ENCODE measurements at places on chromosomes 1 and 21.

- DNase-seq, result no peak
These were observed 67.1 kb upstream of the CAPZB start for GRCh38 chr1:19552291-19553010.

DNA sequence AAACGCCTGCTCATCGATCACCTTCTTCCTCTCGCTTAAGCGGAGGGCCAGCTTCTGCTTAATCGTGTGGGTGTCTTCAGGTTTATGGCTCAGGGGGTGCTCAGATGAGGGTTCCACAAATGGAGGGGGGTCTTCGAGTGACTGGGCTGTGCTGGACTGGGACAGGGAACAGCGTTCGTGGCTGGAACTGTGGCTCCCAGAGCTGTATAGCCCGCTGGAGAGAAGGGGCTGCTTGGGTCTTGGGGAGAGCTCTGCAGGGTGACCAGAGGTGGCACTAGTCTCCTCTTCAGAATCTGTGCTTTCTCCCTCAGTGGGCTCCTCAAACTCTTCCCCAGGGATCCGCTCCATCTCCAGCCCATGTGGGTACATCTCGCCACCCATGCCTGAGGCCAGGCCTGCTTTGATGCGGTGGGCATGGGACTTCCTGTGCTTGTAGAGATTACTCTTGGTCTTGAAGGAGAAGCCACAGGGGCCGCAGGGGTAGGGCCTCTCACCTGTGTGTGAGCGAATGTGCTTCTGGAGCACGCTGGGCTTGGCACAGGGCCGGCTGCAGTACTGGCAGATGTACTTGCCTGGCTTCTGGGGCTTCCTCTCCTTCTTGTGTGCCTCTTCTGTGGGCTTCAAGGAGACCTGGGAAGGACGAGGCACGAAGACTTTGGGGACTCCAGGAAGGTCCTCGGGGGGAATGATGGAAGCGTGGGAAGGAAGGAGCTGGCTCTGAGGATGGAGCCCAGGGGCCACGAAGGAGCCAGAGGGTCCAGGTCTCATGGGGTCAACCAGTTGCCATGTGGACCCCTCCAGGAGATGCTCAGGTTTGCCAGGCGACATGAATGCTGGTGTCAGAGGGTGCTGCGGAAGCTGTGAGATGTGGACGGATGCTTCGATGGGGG, 99.4 kb upstream of the EDN2 start:
- no peak for DNase-seq

- DNase-seq, result peak; percentile 34
These were observed 84.2 kb downstream of the LBR start for GRCh38 chr1:225343618-225344017.

- DNase-seq, result peak; percentile 29
These were observed 1.6 kb downstream of the RASSF5 start for GRCh38 chr1:206508956-206509355.

GRCh38 chr1:64539781-64540218, 69.9 kb downstream of the CACHD1 start:
- DNase-seq, result no peak

DNA sequence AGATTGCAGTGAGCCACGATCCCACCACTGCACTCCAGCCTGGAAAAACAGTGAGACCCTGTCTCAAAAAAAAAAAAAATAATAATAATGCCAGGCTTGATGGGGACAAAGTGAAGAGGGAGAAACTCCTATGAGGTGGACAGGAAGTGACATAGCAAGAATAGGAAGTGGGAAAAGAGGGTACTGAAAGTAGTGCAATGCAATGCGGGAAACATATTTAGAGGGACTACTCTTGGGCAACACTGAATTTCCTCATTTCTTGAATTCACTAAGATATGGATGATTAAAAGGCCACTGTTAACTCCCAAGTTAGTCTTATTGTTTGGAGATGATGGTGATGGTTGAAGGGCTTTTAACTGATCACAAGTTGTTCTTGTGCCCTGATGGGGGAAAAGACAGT, 21.6 kb upstream of the KCNA2 start:
- no peak for DNase-seq

GRCh38 chr1:55230659-55231058, 15.5 kb upstream of the USP24 start:
- DNase-seq, result peak; percentile 24

GRCh38 chr1:116268211-116268610, 104.8 kb upstream of the ATP1A1 start:
- peak; percentile 55 for DNase-seq

GRCh38 chr21:25029580-25029979, 577.7 kb downstream of the MRPL39 start:
- no peak for DNase-seq

Data from LHCN-M2 (cell line).